ENCODE measurements at places on chromosomes 12 and 14.

GRCh38 chr12:126936181-126936851 lies 1330.7 kb upstream of the TMEM132C start:
- DNase-seq: no peak

DNA sequence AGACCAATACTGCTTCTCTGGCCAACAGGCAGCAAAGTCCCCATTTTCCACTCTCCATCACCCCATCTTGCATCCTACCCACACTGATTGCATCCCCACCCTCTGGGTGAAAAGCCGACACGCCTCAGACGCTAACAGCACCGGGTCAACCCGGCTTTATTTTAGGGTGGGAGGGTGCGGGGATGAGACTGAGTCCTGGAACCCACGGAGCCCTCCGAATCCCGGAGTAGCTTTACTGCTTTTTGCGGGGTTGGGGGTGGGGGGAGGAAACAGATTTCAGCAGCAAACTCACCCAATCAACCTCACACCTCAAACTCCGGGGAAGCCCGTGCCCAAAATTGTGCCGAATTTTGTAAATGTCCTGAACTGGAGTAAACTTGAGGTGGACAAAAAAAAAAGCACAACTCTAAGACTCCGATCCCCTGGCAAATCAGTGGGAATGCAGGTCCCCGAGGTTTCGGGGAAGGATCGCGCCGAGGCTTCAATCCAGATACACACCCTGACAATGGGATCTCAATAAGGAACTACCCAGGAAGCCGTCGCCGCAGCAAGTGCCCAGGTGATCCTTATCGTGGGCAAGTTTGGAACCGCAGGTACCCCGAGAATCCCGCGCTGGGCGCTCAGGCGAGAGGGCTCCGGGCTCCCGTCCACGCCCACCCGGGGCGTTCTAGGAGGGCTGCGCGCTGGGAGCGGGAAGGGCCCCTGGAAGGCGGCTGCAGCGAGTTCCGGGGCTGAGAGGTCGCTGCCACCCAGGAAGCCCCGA lies 1.1 kb downstream of the GCH1 start:
- no peak for DNase-seq

DNA sequence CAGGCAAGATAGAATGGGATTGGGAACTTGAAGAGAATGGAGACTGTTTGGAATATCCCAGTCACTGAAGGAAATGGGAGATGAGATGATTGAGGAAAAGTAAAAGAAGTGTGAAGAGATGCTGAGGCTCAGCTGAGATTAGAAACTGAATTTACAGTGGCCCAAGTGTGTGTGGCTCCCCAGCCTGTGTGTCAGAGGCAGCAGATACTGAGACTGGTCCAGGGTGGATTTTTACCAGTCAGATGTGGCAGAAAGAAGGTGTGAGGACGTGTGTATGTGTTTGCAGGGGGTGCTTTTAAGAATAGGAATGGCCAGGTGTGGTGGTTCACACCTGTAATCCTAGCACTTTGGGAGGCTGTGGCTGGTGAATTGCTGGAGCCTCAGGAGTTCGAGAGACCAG lies 42.9 kb downstream of the PRKCH start:
- no peak for DNase-seq

DNA sequence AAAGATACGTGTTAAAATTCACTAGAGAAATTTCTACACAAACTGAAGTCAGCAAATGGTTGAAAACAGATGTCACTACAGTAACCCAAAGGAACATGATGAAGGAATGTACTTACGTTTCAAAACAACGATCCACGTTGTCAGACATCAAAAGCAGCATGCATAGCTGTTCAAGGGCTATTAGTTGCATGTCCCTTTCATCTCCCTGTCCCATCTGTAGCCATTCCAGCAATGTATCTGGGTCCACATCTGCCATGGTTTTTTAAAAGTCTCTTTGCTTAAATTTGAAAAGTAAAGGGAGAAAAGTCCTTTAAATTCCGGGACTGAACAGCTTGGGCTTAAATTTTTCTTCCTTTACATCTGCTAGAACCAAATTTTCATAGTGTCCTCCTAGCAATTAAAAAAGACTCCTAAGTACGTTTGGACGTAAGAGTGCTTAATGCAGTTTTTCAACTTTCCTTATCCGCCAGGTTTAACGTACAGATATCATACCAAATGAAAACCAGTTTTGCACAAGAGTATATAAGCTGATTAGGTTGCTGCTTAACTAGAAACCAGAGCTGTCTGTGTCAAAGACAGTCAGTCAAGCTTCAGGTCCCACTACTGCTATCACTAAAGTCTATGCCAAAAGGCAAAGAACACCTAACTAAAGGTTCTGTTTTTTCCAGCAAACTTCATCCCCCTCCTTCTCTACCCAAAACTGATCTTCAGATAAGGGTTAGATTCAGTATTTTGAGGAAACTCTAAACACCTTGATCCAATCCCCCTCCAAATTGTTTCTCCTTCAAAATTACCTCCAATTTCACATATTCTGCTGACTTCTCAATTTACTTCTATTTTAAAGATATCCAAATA lies 1.7 kb downstream of the HECTD1 start:
- no peak for DNase-seq

DNA sequence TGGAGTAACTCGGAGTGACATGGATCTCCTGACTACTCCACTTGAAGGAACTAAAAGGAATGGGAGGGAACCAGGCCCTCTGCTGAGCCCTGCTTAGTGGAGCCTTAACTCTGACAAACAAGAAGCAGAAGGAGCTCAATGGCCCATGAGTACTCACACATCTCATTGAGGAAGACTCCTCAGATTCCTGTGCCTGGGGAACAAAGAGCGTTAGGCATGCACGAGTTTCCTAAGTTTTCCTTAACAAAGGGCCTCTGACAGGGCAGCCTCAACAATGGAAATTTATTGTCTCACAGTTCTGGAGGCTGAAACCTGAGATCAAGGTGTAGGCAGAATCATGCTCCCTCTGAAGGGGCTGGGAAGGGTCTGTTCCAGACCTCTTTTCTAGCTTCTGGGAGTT lies 185.7 kb upstream of the NTF3 start:
- DNase-seq: no peak
